ENCODE measurements at places on chromosomes 7 and 10. TPM values are rescaled to one million over a fixed set of nuclear protein-coding genes. Genes with fewer than 3 reads are reported as not detected.

DNA sequence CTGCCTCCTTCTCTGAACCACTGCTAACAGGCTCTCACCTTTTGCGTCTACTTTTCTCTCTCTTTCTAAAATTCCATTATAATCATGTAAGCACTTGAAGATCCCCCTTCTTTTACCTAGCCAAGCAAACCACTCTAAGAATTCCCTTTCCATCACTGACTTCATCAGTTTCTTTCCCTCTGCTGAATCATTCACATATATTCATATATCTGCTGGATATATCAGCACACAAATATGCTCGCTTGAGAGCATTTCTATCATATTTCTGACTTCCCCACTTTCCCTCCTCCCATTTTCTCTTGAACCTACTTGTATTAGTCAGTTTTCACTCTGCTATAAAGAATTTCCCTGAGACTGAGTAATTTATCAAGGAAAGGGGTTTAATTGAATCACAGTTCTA, 84.2 kb upstream of the LRRN3 start:
- H3K27me3 ChIP-seq: no peaks in the 10 kb centered on the region
- H3K4me1 ChIP-seq: peaks cover 1% of the 10 kb centered on the region
- no peak overlapping the region for H3K4me3 ChIP-seq
- peak; percentile 77 for DNase-seq
- H3K36me3 ChIP-seq: no peaks in the 10 kb centered on the region

DNA sequence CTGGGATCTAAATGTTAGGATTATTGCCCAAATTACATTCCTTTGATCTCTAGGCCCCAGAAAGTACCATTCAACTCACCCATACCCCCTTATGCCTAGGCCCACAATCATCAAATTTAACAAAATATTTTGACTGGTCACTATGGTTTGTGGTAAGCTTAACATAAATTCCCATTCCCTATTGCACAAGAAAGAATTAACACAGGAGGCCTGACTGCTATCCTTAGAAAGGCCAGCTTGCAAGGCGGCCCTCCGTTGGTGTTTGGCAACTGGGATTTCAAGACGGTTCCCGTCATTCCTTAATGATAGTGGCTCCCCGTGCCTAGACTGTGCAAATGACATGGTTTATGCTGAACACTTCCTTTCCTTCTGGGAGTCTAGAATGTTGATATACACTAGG, 29.6 kb downstream of the ARHGAP21 start:
- H3K4me3 ChIP-seq: no peak overlapping the region
- DNase-seq: peak; percentile 47
- no peaks in the 10 kb centered on the region for H3K36me3 ChIP-seq
- H3K27ac ChIP-seq: no peak overlapping the region
- H3K27me3 ChIP-seq: no peaks in the 10 kb centered on the region

GRCh38 chr10:31580646-31581045, 261.6 kb downstream of the ZEB1 start:
- H3K36me3 ChIP-seq: no peaks in the 10 kb centered on the region
- no peaks in the 10 kb centered on the region for H3K27me3 ChIP-seq
- peaks cover 8% of the 10 kb centered on the region for H3K4me1 ChIP-seq
- no peak overlapping the region for H3K27ac ChIP-seq
- DNase-seq: no peak

- H3K27me3 ChIP-seq: no peaks in the 10 kb centered on the region
- H3K36me3 ChIP-seq: no peaks in the 10 kb centered on the region
- no peak for DNase-seq
- peaks cover 11% of the 10 kb centered on the region for H3K4me1 ChIP-seq
- no peak overlapping the region for H3K4me3 ChIP-seq
These were observed 533.2 kb downstream of the PARD3 start for GRCh38 chr10:34281661-34282582.

DNA sequence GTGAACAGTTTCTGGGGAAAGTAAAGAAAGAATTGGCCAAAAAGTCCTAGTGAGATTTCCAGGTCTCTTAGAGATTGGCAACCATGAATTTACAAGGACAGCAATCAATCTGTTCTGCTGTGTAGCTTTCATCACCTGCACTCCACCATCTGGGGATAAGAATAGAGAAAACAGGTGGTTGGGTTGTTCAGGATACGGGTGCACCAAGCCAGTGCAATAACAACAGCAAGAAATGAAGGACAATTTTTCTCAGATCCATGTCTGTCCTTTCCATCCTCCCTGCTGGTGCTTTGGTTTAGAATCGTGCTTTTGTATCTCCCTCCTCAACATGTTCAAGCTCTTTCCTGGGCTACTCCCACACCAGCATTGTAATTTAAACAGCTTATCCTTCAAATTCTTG, 787.7 kb downstream of the GRID1 start:
- no peak for DNase-seq
- H3K27me3 ChIP-seq: no peaks in the 10 kb centered on the region
- no peak overlapping the region for H3K4me3 ChIP-seq
- H3K27ac ChIP-seq: no peak overlapping the region

GRCh38 chr7:28069807-28070206, 110.8 kb downstream of the JAZF1 start:
- no peaks in the 10 kb centered on the region for H3K27me3 ChIP-seq
- peak overlapping the region; percentile 61 for H3K27ac ChIP-seq
- no peak overlapping the region for H3K4me3 ChIP-seq
- no peaks in the 10 kb centered on the region for H3K36me3 ChIP-seq
- peak; percentile 79 for DNase-seq

GRCh38 chr10:17673471-17674061, 29.6 kb downstream of the STAM start:
- no peaks in the 10 kb centered on the region for H3K27me3 ChIP-seq
- peaks cover 20% of the 10 kb centered on the region for H3K4me1 ChIP-seq
- no peaks in the 10 kb centered on the region for H3K36me3 ChIP-seq
- H3K4me3 ChIP-seq: no peak overlapping the region

DNA sequence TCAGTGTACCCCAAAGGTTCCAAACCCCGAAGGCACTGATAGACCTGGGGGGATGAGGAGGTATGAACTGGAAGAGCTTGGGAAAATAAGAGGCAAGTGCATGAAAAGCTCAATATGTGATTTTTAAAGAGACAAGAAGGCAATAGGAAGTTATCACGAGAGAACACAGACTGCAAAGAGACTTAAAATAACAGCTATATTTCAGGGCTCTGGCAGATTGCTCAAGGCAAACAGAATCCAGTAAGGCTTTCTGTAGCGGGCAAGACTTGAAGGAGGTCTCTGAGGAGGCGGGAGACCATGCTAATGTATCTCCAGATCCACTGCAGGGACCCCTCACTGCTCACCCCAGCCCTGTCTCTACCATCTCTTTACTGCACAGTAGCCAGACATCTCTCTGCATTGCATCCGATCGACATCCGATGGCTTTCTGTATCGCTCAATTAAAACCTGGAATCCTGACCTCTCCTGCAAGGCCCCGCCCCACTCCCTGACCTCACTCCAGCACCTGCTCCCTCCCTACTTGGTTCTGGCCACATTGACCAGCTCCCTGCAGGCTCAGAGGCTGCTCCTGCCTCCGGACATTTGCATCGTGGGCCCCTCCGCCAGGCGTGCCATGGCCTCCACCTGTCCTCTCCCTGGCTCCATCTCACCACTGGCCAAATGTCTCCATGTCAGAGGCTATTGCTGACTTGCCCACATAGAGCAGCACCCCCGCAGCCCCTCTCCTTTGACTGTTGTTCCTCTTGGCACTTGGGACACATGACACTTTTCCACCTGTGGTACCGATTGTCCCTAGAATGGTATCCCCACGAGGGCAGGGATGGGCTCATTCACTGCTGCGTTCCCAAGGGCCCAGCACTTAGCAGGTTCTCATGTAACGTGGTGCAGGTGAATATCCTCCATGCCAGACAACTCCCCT, 118.0 kb downstream of the PRKAG2 start:
- no peaks in the 10 kb centered on the region for H3K36me3 ChIP-seq
- DNase-seq: no peak
- H3K4me3 ChIP-seq: no peak overlapping the region
- H3K4me1 ChIP-seq: peaks cover 32% of the 10 kb centered on the region

DNA sequence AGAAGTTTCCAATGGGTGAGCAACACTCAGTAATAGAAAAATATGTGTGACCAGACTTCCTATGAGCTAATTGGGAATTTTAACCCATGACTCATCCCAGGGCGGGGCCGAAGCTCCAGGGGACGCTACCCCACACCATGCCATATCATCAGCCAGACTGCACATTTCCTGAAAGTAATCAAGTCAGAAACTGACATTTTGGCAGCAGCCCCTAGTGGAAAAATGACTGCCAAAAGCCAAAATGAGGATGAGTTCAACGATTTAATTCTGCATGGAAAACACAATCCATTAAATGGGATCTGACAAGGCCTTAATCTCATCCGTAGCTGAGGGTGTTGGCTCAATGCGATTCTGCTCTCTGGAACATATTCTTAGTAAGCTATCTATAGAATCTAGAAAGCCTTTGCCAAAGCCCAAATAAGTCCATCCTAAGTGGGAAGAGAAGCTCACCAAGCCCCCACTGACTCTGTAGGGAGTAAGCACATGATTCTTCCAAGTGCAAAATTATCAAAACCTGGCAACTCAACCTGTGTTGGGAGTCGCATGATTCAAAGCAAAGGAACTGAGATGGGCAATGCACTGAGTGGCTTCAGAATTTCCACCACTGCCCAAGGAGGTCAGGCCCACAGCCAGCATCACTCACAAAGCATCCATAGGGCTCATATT, 93.1 kb upstream of the PDE1C start:
- H3K27me3 ChIP-seq: no peaks in the 10 kb centered on the region
- peak overlapping the region; percentile 88 for H3K27ac ChIP-seq
- peak; percentile 85 for DNase-seq
- peaks cover 11% of the 10 kb centered on the region for H3K4me1 ChIP-seq
- H3K4me3 ChIP-seq: no peak overlapping the region
- no peaks in the 10 kb centered on the region for H3K36me3 ChIP-seq

GRCh38 chr7:67487316-67487715, 490.7 kb downstream of the TYW1 start:
- no peaks in the 10 kb centered on the region for H3K27me3 ChIP-seq
- no peaks in the 10 kb centered on the region for H3K36me3 ChIP-seq
- DNase-seq: no peak
- no peak overlapping the region for H3K27ac ChIP-seq
- H3K4me3 ChIP-seq: no peak overlapping the region

The LIPN gene
- not detected for total RNA-seq

DNA sequence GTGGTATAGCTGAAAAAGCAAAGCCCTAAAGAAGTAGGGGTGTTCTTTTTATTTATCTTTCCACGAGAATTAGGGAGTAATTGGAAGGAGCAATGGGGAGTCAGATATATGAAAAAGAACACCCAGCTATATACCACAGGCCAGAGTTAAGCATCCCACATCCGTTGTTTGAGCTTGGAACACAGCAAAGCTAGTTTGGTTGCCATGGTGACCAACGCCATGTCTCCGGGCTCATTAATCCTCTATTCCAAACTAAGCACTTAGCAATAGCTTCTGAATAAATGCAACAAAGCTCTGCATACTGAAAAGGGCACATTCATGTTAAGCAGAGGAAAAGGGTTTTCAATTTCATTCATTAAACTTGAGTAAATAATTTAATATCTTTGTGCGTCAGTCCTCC, 23.5 kb downstream of the ASB4 start:
- DNase-seq: peak; percentile 18
- no peaks in the 10 kb centered on the region for H3K4me1 ChIP-seq
- no peaks in the 10 kb centered on the region for H3K36me3 ChIP-seq
- no peak overlapping the region for H3K4me3 ChIP-seq

The UNCX gene
- not detected for total RNA-seq

The SLC26A5 gene
- total RNA-seq: not detected

The CARD11 gene
- total RNA-seq: 0.18 TPM

The IFIT1B gene
- total RNA-seq: not detected

The LRIT1 gene
- total RNA-seq: not detected

The PPIA gene
- 3,430 TPM for total RNA-seq

The CALHM3 gene
- total RNA-seq: not detected

The DENND2A gene
- 7.8 TPM for total RNA-seq

DNA sequence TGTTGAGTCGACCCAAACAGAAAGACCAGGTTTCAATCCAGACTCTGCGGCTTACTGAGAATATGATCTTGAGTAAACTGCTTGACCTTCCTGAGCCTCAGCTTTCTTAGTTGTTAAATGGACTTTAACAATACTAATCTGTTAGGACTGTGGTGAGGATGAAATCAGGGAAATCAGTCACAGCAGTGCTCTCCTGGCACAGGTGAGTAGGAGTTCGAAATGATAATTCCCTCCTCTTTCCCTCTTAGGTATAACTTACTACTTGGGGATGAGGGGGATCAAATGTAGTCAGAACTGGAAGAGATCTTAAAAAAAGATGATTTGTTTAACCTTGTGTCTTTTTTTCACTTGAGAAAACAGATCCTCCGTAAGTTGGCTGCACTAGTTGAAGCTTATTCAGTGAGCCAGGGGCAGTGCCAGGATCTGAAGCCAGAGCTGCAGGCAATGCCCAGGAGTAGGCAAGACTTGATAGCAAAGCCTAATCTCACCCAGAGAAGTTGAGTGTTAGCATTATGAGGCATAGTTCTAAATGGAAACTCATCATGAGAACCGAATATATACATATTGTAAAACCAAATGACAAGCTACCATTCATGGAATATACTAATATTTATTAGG, 1.8 kb upstream of the MAGI2 start:
- no peaks in the 10 kb centered on the region for H3K27me3 ChIP-seq
- no peak for DNase-seq
- H3K4me3 ChIP-seq: peak overlapping the region; percentile 54
- H3K36me3 ChIP-seq: peaks cover 10% of the 10 kb centered on the region
- peaks cover 12% of the 10 kb centered on the region for H3K4me1 ChIP-seq
- H3K27ac ChIP-seq: peak overlapping the region; percentile 96

GRCh38 chr10:94293354-94293753, 69.4 kb downstream of the NOC3L start:
- H3K4me3 ChIP-seq: no peak overlapping the region
- H3K4me1 ChIP-seq: peaks cover 3% of the 10 kb centered on the region
- no peak overlapping the region for H3K27ac ChIP-seq
- H3K36me3 ChIP-seq: no peaks in the 10 kb centered on the region
- no peaks in the 10 kb centered on the region for H3K27me3 ChIP-seq

The SEM1 gene
- total RNA-seq: 23.6 TPM

- no peaks in the 10 kb centered on the region for H3K4me1 ChIP-seq
- no peaks in the 10 kb centered on the region for H3K36me3 ChIP-seq
- H3K27ac ChIP-seq: no peak overlapping the region
- no peak for DNase-seq
- H3K27me3 ChIP-seq: no peaks in the 10 kb centered on the region
These were observed 120.2 kb upstream of the SP8 start for GRCh38 chr7:20906801-20907453.

DNA sequence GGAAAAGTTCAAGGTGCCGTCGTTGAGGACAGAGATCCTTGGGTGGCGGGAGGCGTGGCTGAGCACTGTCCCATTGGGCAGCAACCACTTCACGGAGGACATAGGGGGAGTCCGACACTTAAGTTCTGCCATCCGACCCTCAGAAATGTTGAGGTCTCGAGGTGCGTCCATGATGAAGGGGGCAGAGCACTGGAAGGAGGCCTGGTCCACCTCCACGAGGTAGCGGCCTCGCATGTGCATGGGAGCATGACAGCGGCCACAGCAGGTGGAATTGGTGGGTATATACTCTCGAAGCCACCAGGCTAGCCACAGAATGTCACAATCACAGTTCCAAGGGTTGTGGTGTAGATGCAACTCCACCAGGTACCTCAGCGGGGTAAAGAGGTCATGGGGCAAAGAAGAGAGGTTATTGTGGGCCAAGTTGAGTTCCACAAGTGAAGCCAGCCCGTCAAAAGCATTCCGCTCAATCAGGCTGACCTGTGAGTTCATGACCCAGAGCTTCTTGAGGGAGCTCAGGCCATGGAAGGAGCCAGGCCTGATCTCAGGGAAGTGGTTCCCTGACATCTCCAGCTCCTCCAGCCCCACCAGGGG, 1.7 kb downstream of the LRRC4 start:
- H3K4me3 ChIP-seq: no peak overlapping the region
- H3K27me3 ChIP-seq: no peaks in the 10 kb centered on the region
- peaks cover 7% of the 10 kb centered on the region for H3K4me1 ChIP-seq
- no peak for DNase-seq

Data from IMR-90 (cell line).